ENCODE measurements at places on chromosomes 5 and 9. TPM values are rescaled to one million over a fixed set of nuclear protein-coding genes. Genes with fewer than 3 reads are reported as not detected.

DNA sequence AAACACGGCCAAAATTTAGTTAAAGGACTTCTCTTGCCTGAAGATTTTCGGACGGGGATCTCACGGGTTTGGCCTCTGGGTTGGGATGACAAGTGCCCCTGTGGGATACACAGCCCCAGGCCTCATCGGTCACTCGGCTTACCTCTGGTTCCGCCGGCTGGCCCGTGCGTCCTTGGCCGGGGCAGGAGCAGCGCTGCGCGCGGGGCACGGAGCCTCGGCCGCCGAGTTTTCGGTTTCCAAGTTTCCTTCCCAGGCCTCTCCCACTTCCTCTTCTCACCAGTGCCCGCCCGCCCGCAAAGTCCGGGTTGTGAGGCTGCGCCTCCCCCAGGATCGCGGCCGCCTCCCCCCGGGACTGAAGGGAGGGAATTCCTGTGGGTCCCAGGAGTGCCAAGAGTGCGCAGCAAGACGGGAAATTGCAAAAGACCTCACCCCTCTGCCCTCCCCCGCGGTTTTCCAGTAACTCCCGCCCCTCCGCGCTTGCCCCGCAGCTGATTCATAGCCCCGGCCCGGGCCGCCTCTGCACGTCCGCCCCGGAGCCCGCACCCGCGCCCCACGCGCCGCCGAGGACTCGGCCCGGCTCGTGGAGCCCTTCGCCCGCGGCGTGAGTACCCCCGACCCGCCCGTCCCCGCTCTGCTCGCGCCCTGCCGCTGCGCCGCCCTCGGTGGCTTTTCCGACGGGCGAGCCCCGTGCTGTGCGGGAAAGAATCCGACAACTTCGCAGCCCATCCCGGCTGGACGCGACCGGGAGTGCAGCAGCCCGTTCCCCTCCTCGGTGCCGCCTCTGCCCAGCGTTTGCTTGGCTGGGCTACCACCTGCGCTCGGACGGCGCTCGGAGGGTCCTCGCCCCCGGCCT, at the start of gene OSMR:
Gene OSMR (plus strand): TSS at position 487 of the 853 bp plus-strand sequence. CDS start 23,033 bp downstream, outside the sequence.
- H3K27me3 ChIP-seq: no peaks in the 10 kb centered on the region
- DNase-seq: peak; percentile 90

DNA sequence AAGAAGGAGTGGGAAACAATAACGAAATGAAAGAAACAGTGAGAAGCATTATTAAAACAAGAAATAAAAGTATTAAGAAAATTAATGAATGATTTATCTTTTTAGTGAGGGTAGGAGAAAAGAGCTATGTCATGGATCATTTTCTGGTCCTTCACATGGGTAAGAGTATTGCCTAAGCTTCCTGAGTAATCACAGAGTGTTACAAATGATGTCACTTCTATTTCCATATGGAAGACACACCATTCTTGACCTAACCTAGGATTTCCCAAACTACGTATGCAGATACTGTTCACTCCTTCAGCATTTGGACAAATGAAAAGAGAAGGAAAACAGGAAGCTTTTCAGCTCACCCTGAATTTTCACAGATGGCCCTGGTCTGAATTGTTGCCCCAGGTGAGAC, 3.3 kb upstream of the TSLP start:
- no peaks in the 10 kb centered on the region for H3K27me3 ChIP-seq
- no peak for DNase-seq
- H3K4me3 ChIP-seq: no peak overlapping the region
- H3K36me3 ChIP-seq: no peaks in the 10 kb centered on the region
- H3K27ac ChIP-seq: no peak overlapping the region

- H3K4me3 ChIP-seq: no peak overlapping the region
- H3K36me3 ChIP-seq: no peaks in the 10 kb centered on the region
- H3K27ac ChIP-seq: no peak overlapping the region
- H3K27me3 ChIP-seq: no peaks in the 10 kb centered on the region
- no peak for DNase-seq
- no peaks in the 10 kb centered on the region for H3K4me1 ChIP-seq
Measured at GRCh38 chr5:129445379-129445778, 14.7 kb upstream of the ADAMTS19 start.

GRCh38 chr9:70534471-70534870, 120.0 kb upstream of the KLF9 start:
- H3K27ac ChIP-seq: no peak overlapping the region
- H3K27me3 ChIP-seq: no peaks in the 10 kb centered on the region
- H3K4me1 ChIP-seq: no peaks in the 10 kb centered on the region
- H3K36me3 ChIP-seq: no peaks in the 10 kb centered on the region
- DNase-seq: no peak

- no peak overlapping the region for H3K4me3 ChIP-seq
- H3K27me3 ChIP-seq: no peaks in the 10 kb centered on the region
- H3K36me3 ChIP-seq: no peaks in the 10 kb centered on the region
- DNase-seq: no peak
- no peak overlapping the region for H3K27ac ChIP-seq
Measured at GRCh38 chr9:124264823-124265233, 7.1 kb downstream of the NEK6 start.

DNA sequence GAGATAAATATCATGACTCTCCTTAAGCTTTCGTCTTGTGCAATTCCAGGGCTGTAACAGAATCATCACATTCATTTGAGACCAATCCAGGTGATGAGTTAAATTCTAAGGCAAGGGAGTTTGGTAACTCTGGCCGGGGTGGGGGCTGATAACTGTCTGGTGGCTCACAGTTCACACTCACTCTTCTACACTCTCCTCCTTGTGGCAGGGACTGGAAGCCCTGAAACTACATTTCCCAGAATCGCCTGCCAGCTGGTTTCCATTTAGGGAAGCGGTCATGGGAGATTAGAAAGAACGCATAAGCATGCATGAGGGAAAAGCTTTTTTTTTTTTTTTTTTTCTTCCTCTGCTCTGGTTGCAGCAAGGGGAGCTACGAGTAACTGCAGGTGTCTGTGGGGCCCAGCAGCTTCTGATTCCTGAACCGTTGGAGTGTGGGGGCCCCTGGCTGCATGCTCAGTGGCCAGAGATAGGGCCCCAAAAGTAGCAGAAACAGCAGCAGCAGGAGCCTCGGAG, 154.8 kb upstream of the TBC1D2 start:
- H3K27ac ChIP-seq: no peak overlapping the region
- H3K4me1 ChIP-seq: no peaks in the 10 kb centered on the region
- H3K4me3 ChIP-seq: no peak overlapping the region
- DNase-seq: peak; percentile 27
- no peaks in the 10 kb centered on the region for H3K36me3 ChIP-seq

GRCh38 chr9:121289026-121289771, 21.2 kb downstream of the GSN start:
- no peak overlapping the region for H3K4me3 ChIP-seq
- no peaks in the 10 kb centered on the region for H3K27me3 ChIP-seq
- H3K27ac ChIP-seq: peak overlapping the region; percentile 56
- no peaks in the 10 kb centered on the region for H3K36me3 ChIP-seq

- H3K4me1 ChIP-seq: peaks cover 19% of the 10 kb centered on the region
- peak overlapping the region; percentile 67 for H3K4me3 ChIP-seq
- DNase-seq: peak; percentile 79
- peak overlapping the region; percentile 91 for H3K27ac ChIP-seq
- no peaks in the 10 kb centered on the region for H3K27me3 ChIP-seq
- H3K36me3 ChIP-seq: no peaks in the 10 kb centered on the region
Measured at GRCh38 chr9:78030553-78031443, 813 bp downstream of the GNAQ start.

DNA sequence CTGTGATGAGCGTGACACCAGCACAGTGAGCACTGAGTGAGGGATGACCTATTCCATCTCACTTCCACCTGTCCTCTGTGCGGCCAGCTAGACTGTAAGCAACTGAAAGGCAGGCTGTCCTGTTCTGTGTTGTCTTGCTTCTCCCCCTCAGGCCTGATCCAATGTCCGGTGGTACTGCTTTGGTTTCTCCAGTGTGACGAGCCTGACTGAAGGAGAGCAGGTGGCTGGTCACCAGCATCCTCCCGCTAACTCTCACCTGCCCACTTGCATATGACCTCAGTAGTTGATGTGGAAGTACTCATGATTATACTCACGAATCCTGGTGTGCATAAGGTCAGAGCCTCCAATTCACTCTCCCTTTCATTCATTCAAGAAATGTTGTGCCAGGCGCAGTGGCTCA, 2.4 kb upstream of the SLC27A4 start:
- H3K4me3 ChIP-seq: no peak overlapping the region
- no peaks in the 10 kb centered on the region for H3K36me3 ChIP-seq
- no peak for DNase-seq
- no peaks in the 10 kb centered on the region for H3K27me3 ChIP-seq
- H3K4me1 ChIP-seq: no peaks in the 10 kb centered on the region

DNA sequence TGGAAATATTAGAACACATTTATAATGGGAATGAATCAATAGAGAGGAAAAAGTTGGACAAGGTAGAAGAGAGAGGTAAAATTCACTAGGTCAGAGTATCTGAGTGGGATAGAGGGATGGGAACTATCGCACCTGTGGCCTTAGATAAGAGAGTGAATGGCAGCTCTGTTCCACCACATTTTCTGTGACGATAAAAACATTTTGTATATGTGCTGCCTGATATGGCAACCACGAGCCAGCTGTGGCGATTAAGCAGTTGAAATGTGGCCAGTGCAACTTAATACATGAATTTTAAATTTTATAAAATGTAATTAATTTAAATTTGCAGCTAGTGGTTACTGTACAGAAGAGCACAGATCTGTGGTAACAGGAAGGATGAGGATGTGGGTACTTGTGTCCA, 46.7 kb downstream of the ZNF354A start:
- H3K36me3 ChIP-seq: no peaks in the 10 kb centered on the region
- H3K4me3 ChIP-seq: no peak overlapping the region

DNA sequence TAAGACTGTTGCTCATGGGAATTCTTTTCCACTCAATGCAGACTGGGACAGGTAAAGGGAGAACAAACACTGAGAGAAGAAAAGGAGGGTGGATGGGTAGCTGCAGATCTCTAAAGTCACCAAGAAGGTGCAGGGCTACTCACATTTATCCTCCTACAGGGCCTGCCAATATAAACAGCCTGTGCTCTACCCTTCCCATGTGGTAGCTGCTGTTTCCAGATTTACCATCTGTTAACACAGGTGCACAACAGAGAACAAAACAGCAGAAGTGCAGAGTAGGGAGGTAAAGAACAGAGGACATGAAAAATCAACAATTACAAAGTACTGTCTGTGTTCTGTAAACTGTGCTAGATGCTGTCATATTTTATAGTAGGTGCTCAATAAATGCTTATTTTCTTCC, 26.0 kb downstream of the JAKMIP2 start:
- H3K27ac ChIP-seq: no peak overlapping the region
- H3K4me3 ChIP-seq: no peak overlapping the region
- H3K27me3 ChIP-seq: no peaks in the 10 kb centered on the region
- H3K4me1 ChIP-seq: no peaks in the 10 kb centered on the region
- no peak for DNase-seq
- no peaks in the 10 kb centered on the region for H3K36me3 ChIP-seq

The SLC27A4 gene
- 9.6 TPM for total RNA-seq

The SHOC1 gene
- total RNA-seq: 0.09 TPM

The TRMT10B gene
- 5.7 TPM for total RNA-seq

The KLF4 gene
- total RNA-seq: 3.2 TPM

The PCDHGA4 gene
- 2.7 TPM for total RNA-seq

The SLC34A1 gene
- not detected for total RNA-seq

All from pancreas (tissue), 10 donors.